Activated B cell treated with CpG ODN at 0.5 μM for 24 hours (primary cell): ENCODE measurements at places on chromosomes 6 and 20.

DNA sequence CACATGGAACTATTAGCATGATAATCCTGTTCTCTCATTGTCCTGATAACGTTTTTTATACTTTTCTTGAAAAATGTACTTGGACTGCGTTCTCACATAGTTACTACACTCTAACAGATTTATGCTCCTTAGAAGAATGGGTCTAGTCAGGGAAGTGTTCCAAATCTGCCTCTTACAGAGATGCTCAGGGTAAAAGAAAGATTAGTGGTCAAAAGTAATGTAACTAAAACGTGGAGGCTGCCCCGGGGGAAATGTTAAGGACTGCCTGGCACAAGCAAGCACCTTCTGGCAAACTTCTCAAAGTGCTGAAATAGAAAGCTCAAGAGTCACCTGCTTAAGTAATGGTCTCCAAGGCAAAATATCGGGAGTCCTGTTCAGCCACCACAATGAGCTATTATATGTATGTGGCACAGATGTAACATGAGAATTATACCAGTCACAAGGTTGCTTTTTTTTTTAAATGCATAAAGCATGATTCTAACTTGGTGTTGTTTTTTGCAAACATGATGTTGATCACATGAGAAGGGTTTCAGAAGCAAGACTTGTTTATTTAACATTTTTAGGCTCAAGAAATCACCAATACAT, 244.5 kb upstream of the JARID2 start:
- no peak for DNase-seq

DNA sequence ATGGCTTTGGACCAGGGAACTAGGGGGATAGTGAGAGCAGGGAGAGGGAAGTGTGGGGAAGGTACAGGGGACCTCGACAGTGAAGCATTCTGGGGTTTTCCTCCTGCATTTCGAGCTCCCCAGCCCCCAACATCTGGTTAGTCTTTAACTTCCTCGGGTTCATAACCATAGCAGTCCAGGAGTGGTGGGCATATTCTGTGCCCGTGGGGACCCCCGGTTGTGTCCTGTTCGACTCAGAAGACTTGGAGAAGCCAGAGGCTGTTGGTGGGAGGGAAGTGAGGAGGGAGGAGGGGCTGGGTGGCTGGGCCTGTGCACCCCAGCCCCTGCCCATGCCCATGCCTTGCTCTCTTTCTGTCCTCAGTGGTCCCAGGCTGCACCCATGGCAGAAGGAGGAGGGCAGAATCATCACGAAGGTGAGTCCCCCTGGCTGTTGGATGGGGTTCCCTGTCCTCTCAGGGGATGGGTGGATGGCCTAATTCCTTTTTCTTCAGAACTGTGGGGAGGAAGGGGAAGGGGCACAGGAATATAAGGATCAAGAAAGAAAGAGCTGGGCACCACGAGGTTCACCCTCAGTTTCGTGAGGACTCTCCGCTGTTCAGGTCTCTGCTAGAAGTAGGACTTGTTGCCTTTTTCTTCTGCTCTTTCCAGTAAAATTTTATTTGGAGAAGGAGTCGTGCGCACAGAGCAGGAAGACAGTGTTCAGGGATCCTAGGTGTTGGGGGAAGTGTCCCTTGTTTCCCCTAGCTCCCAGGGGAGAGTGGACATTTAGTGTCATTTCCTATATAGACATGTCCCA, 4.2 kb downstream of the VEGFA start:
- DNase-seq: no peak

- peak; percentile 4 for DNase-seq
These were observed 213.2 kb downstream of the ERMARD start for GRCh38 chr6:169964486-169965180.

- DNase-seq: no peak
These were observed 35.0 kb downstream of the FAM50B start for GRCh38 chr6:3884007-3884745.

DNA sequence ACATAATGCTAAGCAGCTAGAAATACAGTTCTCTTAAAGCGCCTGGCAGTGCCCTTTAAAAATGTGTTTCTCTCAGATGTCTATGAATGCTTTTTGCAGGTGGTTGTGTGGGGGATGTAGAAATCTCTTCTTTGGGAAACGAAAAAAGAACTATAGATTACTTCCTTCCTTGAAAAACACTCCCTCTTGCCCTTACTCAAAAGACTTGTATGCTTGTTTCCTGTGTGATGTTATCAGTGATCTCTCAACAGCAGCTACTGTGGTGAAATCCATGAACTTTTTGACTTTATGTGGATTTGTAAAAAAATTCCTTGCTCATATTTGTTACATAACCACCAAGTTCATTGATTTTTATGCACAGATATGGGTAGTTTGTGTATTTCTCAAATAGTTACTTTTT, 916.5 kb downstream of the QKI start:
- no peak for DNase-seq

DNA sequence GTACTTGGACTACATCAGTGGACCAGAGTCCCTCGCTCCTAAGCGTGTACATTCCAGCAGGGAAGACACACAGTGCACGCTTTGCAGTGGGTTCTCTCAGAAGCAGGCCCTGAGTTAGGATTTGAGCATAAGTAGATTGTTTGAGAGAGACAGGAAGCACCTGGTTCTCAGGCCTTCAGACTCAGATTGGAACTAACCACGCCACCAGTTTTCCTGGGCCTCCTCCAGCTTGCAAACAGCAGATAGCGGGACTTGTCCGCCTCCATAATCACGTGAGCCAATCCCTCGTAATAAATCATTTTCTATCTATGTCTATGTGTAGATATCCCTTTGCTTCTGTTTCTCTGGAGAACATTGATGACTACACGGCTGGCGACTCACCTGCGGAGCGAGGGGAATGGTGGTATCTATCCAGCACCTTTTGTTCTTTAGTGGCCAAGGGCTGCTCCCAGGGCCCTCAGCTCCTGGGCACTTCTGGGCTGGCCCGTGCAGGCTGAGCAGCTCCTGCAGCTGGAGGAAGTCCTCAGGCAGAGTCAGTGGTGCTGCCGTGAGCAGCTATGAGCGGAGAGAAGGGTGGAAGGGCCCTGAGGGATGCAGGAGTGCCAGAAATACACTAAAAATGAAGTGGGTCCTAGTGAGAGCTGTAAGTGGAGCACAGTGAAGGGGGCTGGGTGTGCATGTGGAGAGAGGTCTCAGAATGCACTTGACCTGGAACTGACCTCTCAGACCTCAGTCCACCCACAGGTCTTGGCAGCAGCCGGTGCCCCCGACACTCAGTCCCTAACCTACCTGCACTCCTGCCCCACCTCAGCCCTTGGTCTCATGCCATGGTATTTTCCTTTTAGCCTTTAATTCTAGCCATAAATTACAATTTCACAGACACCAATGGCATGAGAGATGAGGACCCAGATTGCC, 76.9 kb downstream of the STK35 start:
- no peak for DNase-seq

DNA sequence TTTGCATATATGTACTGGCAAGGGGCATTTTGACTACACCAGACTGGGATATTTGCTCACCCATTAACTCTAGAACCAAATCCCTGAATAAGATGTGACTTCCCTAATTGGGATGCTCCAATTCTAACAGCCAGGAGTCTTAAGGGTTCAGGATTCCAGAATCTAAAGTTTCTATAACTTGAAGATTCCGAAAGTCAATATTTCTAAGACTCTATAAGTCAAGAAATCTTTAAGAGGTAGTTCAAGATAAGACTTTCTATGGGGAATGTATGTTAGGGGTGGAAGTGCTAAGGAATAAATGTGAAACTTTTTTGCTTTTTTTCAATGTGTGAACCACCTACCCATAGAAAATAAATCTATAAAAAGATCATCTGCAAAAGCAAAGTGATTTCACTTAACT, 42.7 kb upstream of the BLCAP start:
- DNase-seq: no peak

- no peak for DNase-seq
These were observed 59.8 kb downstream of the CCDC170 start for GRCh38 chr6:151553416-151554165.

DNA sequence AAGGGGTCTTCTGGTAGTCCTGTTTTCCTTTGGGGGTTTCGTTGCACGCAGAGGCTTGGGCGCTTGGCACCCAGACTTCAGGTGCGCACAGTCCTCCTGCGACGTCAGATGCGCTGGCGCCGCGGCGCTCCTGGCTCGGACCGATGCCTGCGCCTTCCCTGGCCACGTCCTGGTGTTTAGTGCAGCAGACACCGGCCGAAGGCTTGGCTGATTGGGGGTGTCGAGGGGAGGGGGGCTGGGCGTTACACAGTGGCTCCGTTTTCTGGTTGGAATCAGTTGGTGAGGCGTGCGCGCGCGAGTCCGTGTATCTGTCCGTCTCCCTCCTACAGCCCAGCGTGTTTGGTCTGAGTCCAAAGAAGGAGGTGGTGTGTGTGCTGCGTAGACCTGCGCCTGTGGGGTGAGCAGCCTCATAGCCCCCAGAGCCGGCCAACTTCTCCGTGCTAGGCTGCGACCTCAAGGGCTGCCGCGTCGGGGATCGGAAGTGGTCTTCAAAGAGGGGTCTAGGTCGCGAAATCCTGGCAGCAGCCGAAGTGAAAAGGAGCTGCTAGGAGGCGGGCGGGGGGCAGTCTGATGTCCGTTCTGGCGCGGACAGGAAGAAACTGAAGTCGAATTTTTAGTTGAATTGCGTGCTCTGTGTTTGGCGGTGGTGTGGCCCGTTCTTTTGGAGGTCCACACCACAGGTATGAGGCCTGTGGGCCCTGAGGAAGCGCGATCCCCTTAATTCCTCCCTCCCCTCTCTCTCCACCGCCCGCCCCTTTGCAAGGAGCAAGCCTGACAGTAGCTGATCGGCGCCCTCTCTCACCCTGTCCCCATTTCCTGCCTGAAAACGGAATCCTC, 1.5 kb downstream of the SYNDIG1 start:
- DNase-seq: no peak

GRCh38 chr20:63594043-63594561, 20.1 kb upstream of the HELZ2 start:
- no peak for DNase-seq

DNA sequence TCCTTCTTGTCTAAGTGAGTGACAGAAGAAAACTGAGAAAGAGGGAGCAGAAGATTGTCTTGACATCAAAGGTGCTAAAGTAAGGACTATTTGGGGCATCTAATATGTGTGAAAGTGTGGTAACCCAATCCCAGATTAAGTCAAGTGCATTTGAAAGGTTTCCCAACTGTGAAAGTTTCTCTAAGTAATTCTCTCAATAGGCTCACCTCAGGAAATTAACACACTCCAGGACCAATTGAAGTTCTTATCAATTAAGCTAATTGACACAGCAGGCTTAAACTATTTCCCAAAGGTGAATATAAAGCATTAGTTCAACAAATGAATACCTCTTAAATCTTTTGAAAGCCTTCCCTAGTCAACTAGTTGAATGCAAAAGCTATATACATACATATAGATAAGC, 212.8 kb upstream of the FUT9 start:
- DNase-seq: no peak

DNA sequence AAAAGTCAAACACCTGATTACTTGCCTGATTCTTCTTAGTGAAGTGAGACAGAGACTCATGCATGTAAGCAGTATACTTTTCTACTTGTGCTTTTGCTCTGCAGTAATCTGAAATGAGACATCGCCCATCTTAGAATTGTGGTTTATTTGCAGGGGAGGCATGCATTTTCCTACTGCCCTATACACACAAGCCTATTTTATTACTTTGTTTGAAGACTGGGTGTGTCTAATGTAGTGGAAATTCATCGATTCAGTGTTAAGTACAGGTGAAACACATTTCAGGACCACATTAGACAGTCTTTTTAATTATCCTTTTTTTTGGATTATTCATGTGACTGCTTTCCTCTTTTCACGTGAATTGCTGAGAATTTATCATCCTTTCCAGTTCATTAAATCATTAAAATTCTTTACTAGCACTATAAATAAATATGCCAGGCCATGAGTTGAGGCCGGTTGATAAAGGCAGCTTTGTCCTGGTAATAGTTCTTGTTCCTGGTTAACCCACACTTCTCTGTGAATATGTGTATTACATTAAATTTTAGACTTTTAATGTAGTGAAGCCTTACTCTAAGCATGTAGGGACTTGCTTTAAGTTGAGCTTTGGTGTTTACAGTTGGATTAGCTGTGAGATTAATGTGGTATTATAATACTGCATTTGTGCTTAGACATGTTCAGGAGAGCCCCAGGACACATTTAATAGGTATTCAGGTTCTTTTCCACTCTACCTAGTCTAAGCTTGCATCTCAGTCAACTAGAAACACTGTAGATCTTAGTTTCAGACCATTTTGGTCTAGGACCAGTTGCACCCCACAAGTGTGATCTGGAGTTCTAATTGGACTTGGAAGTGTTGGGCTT, 10.8 kb upstream of the BTBD3 start:
- no peak for DNase-seq

- DNase-seq: no peak
These were observed 425.8 kb downstream of the FRK start for GRCh38 chr6:115634887-115635286.

DNA sequence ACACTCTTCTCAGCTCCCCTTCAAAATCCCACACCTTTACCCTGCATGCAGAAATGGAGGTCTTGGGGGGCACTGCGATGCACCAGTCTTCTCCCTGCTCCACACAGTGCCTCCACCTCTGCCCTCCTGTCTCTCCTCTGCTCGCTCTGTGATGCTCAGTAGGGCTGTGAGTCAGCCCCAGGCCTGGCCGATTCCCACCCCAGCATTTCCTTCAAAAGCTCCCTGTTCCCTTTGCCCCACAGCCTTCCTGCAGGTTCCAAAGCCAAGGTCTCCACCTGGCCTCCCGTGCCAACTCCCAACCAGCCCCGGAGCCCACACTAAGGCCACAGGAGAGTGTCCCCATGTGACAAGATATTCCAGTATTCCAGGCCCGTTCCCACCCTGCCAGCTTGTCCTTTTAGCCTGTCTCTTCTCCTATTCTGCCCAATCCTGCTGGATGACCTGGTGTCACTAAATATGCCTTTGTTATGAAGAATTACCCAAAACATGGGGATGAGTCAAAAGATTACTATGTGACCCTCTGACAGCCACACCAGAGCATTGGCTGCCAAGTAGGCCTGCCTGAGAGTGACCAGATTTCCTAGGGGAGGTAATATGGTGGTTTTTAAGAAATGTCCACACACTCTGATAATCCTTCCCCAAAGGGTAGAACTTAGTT, 118.9 kb upstream of the NXT1 start:
- DNase-seq: no peak

DNA sequence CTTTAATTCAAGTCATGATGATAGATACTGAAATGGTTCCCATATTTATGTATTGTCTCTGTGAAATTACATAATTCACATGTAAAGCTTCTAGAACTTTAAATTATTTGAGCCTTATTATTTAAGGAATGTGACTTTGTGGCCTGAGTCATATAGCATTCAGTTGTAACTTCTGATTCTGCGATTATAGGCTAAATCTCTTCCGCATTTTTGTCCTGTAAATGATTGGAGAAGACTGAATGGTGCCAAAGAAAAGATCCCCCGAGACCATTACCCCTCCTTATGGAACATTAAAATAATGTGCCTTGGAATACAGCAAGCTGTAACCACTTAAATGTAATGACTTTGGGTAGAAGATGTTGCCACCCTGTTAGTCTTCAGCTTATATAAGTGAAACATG, 63.3 kb upstream of the MAP7 start:
- DNase-seq: no peak
